ENCODE measurements at places on chromosomes 3 and 15.
A peak's percentile ranks its signal among the peaks of the same experiment; 100 is the strongest.

DNA sequence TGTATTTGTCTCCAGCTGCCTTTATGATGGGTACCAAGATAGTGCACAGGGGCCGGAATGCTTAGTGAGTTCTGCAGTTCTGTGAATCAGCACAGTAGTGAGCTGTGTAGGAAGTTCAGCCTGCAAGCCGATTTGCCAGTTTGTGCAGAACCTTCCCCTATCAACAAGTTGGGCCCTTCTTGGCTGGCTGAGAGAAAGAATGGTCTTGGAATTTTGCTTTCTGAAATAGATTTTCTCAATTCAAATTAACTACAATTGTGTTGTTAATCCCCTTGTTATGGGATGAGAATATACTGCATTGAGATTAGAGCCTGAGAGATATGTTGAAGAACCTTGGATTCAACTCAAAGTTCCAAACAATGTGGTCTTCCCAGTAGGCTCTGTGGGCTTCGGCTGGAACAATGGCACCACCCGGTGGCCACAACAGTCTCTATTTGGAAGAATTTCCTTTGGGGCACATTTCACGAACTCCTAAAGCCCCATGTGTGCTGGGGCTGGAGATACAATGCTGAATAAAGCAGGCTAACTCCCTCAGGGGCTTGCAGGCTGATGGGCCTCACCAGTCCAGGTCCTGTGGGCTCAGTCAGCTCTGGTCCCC lies 59.1 kb downstream of the TRIM42 start:
- peak; percentile 7 for DNase-seq

DNA sequence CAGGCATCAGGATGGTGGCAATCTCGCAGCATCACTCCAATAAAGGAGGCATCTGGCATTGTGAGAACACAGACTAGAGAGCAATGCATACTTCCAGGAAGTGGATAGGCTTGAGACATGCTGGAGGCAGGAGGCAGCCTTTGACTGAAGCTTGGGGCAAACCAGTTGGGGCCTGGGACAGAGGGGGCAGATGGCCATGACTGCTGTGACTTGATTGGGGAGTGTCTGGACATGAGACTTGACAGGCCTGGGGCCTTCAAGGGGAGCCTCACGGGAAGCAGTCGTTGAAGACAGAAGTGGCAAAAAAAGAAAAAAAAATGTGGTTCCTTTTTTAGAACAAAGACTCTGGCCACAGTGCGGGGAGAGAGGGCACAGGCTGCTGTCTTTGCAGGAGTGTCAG lies 44.7 kb upstream of the CHRNA7 start:
- no peak for DNase-seq

GRCh38 chr3:3816034-3816433 lies 16.8 kb downstream of the LRRN1 start:
- no peak for DNase-seq

DNA sequence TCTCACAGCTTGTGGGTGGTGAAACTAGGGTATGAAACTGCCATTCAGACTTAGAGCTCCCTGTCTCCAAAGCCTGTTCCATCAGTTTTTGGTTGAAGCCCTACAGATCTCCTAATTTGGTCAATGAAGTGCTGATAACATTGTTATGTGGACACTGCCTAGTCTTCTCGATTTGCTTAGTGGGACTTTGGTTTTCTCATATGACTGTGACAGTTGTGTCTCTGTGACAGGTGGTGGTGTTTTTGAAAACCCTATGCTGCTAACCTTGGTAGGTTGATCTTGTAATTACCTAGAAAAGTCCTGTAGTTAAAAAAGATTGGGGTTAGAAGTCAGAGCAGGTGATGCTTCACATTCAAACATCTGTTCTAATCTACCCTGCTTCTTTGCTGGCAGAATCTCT lies 9.2 kb downstream of the PPM1L start:
- DNase-seq = no peak

DNA sequence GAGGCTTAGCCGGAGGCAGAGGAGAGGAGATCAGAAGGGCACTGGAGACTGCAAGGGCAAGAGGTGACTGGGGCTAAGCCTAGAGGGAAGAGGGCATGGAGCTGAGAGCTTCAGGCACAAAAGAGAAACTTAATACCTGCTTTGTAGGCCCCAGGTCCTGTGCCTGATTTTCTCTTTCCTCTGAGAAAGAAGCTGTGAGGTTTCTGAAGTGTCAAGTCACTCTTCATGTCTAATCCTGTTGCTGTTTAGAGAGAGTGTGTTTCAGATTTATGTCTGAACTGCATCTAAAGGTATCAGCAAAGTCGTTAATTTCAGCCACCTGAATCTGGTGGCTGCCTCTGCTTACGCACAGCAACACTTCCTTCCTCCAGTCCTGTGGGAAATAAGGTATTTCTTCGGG lies 106.9 kb upstream of the RNU6-1 start:
- DNase-seq = no peak

GRCh38 chr3:147914532-147914931 lies 505.4 kb downstream of the ZIC1 start:
- no peak for DNase-seq

DNA sequence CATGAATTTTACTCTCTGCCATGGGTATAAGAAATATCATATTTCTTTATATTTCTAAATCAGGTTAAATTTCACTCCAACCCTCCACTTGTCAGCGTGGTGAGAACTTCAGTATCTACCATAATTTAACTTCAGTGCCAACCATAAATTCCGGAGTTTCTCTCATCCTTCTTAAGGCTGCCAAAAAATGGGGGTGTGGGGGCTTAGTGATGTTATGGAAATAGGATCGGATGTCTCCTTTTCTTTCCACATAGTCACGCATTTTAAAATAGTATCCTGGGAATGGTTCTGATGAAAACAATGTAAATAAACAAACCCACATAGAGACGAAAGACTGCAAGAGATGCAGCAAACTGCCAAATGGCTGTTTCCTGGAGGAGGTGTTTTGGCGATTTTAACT lies 12.9 kb upstream of the FAM3D start:
- DNase-seq = no peak

- no peak for DNase-seq
Measured at GRCh38 chr15:95470529-95470928, 860.0 kb upstream of the NR2F2 start.

- no peak for DNase-seq
Measured at GRCh38 chr3:24905266-24905665, 410.6 kb upstream of the THRB start.

GRCh38 chr3:134328846-134329245 lies 45.4 kb downstream of the AMOTL2 start:
- no peak for DNase-seq

DNA sequence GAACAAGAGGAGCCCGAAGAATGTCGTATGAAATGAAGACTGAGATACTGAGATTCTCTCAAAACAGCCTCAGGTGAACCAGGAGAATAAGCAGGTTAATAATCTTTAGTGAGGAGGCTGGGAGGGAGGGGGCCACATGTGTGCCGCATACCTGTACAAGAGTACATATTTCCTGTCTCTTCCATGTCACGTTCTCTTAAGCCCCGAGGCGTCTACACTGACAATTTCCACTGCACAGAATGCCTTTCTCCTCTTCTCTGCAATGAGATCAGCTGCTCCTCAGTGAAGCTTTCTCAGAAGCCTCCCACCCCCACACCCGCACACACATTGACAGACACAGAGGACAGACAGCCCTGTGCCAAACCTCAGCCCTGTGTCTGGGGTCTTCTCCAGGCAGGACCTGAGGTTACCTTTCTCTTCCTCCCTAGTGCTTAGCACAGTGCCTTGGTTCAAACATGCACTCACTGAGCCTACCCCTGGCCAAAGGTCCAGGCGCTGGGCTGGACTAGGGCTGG lies 55.4 kb downstream of the PDZRN3 start:
- DNase-seq = no peak

- no peak for DNase-seq
Measured at GRCh38 chr15:91329914-91330313, 229.9 kb downstream of the SV2B start.

DNA sequence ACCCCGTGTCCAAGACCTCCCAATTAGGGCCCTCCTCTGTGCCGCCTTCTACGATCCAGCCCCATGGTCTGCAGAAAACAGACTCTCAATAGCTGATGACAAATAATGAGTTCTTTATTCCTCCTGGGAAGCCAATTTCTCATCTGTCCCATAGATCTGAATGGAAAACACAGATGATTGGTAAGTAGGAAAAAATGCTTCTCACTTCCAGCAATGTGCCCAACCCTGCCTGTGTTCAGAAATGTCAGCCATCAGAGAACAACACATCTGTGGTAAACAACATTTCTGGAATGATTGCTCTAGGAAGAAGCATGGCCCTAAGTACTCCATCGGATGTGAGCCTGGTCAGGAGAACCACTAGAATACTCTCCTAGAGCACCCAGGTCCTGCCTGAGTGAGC lies 240.5 kb upstream of the HES1 start:
- no peak for DNase-seq

- no peak for DNase-seq
Measured at GRCh38 chr3:32261545-32261944, 23.1 kb downstream of the CMTM8 start.

DNA sequence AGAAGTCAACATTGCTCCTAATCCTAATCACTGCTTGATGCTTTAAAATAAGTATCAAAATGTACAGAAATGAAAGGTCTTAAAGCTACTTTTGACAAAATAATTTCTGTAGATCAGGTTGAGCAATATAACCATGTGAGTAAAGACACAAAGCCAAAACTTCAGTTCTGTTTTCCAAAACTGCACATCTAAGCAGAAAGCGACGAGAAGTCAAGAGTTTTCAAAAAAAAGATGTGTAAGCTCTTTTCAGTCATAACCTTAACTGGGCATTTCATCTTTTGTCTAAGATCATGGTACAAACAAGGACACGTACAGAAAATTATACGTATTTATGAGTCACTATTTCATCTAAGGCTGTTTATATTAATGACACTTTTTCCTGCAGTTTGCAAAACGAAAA lies 608.8 kb downstream of the FOXP1 start:
- DNase-seq = no peak

GRCh38 chr3:32097768-32098167 lies 8.7 kb upstream of the GPD1L start:
- DNase-seq = no peak

DNA sequence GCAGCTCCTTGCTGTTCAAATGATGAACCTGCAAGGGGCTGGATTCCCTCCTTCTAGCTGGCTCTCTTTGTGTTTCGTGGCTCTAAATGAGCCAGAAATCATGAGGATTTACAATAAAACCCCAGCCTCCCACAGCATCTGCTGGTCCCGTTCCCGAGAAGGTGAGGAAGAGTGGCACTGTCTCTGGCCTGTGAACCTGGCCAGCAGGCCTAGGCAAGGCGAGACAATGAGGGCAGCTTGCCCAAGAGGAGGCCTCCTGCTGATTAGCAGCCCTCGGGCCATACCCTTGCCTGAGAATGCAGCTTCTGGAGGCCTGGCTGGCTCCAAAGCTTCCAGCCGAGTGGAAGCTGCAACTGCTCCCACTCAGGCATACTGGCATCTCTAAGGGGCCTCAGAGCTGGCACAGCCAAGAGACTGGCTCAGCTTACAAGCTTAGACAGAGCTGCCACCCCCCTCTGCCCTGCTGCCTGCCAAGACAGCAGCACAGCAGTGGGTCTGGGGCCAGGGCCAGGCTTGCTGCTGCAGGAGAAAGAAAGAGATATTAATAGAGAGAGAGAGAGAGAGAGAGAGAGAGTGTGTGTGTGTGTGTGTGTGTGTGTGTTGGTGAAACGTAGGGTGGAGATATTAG lies 76.5 kb downstream of the HMG20A start:
- no peak for DNase-seq

DNA sequence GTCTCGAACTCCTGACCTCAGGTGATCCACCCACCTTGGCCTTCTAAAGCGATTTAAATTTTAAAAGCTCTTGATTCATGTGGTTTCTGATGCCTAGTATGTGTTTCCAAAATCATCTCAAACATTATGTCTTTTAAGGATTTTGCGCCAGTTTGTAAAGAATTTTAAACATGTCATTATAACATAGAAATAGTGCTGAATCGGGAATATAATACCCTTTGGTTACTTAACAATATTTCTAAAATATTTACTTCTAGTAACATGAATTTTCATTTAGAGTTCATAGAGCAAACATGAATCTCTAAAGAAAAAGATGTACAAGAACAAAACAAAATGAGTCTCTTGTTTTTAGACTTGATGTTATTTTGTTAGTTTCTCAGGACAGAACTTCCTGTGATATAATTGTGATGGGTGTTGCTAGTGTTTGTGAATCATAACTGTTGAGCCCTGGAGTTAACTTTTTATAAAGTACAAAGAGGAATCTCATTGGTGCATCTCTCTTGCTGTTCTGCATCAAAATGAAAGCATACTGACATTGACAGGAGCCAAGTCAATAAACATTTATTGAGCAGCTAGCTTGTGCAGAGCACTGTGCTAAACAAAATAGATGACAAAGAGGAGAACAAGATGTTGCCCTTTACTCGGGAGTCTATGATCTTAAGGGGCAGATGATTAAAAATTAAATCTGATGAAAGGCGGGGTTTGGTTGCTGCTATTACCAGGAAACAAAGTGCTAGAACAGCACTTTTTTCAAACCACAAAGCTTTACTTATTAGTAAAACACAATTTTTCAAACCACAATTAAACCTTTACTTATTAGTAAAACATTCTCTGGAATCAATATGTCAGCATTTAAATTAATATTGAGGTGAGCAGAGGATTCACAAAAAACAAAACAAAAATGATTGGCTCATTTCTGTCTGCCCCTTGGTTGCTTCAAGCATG lies 73.4 kb downstream of the MME start:
- DNase-seq = no peak

- no peak for DNase-seq
Measured at GRCh38 chr3:177812492-177812891, 615.2 kb upstream of the TBL1XR1 start.

- DNase-seq = peak; percentile 22
Measured at GRCh38 chr3:53949541-53949940, 57.9 kb upstream of the SELENOK start.

DNA sequence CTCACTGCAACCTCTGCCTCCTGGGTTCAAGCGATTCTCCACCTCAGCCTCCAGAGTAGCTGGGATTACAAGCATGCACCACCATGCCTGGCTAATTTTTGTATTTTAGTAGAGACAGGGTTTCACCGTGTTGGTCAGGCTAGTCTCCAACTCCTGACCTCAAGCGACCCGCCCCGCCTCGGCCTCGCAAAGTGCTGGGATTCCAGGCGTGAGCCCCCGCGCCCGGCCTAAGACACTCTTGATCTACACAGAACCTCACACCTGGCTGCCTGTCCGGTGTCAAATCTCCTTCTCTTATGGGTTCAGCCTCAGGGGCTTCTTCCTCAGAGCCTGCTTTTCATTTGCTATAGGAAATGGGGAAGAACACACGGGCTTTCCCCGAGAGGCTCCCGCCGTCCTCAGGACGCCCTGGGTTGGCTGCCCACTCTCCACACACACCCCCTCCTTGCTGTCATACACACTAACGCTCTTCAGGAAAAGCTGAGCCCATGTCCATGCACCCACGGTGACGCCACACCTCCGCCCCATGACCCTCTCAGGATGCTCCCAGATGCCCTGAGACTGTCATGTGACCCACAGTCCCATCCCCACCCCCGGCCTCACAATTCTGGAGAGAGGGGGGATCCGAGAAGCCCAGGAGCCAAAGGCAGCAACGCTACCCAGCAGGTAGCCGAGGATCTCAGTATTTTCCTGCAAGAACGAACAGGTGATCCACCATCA lies 10.4 kb downstream of the TMEM44 start:
- DNase-seq = no peak

- no peak for DNase-seq
Measured at GRCh38 chr3:47035645-47036044, 56.2 kb downstream of the NBEAL2 start.
